ENCODE measurements at places on chromosomes 11 and 22.

DNA sequence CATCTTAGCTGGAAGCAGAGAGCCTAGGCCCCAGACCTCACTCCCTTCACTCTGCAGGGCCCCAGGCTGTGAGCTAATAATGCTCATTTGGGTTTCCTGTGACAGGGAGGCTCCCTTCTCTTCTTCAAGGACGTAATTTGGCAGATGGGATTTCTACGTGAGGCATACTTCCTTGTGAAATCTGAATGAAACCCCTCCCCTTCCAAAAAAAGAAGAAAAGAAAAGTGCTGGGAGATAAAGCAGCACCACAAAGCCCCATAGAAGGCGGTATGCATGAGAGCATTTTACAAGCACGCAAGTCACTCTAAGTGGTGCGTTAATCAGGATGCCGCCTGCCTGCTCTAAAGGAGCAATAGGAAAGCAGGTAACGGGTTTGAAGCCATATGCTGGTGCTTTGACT, 5.7 kb downstream of the P2RX3 start:
- DNase-seq: no peak

DNA sequence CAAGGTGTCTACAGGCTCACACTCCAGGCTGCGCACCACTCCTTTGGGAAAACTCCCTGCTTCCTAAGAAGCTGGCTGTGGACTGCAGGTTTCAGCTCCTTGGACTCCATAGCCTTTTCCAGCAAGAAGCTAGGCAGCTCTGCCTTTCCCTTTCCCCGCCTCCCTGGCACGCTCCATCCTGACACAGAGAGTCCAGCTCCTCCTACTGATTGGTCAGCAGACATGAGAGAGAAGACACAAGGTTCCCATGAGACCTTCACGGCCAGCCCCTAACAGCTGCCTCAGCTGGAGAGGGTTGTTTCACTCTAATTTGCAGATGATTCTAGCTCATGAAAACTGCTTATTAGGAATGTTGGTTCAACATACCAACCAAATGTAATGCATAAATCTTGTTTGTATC, 27.6 kb downstream of the TENM4 start:
- DNase-seq: no peak

DNA sequence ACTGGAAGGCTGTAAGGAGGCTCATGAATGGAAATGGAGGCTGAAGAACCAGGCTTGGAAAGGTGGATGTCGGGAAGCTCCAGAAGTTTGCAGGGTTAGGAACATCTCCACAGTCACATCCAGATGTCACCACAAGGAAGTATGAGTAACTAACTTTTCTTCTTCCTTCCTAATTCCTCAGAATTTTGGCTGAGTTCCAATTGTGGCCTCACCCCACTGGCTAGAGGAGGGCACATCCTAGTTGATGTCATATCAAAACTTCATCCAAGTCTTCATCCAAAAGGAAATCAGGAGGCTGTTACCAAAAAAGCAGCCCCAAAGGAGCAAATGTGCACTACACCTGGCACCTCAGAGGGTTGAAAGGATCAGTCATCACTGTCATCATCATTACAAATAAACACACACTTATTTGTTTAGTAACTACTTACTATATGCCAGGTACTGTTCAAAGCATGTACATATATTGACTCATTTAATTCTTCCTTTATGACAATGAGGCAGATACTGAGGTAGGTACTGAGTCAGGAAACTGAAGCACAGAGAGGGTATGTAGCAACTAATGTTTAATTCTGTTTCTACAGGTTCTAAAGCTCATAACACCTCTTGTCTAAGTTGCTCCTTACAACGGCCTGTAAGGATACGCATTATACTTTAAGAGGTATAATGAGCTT, 7.3 kb upstream of the PTPN5 start:
- no peak for DNase-seq

DNA sequence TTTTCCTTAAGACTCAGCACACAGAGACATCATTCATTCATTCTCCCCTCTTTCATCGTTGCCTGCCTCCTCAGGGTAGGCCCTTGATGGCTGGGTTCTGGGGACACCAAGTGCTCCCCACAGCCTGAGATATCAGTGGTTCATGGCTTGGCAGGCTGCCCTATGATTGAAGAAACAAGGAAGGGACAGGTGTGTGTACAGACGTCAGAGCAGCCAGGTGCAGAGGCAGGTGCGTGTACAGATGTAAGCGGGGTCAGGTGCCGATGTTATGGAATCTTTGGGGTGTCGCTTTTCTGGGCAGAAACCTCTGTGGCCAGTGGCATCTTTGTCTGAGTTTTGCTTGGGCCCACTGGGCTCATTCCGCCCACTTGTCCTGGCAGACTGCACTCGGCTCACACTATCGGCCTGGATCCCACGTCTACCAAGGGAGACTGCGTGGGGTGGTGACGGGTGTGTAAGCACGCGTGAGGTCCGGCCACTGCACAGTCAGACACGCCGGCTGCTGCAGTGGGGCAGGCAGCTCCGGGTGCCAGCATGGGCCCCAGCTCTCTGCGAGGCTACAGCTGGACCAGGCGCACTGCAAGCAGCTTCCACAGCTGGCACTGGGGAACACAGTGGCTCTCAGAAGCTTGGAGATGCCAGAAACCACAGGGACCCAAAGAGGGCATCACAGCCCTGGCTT, 20.9 kb upstream of the KIAA0930 start:
- no peak for DNase-seq

DNA sequence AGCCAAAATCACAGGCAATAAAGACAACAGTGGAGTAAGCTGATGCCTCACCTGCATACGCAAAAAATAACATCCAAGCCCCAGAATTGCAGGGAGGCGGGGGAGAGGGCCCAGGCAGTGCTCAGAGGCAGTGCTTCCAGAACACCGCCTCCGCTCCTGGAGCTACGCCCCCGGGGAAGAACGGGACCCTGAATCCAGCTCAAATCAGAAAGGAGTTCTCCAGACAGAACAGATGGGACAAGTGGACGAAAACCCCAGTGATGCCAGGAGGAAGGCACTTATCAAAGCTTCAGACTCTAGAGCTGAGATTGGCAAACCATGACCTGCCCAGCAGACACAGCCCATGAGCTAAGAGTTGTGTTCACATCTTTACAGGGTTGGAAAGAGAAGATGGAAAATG, 683.9 kb downstream of the TBC1D22A start:
- DNase-seq: no peak

DNA sequence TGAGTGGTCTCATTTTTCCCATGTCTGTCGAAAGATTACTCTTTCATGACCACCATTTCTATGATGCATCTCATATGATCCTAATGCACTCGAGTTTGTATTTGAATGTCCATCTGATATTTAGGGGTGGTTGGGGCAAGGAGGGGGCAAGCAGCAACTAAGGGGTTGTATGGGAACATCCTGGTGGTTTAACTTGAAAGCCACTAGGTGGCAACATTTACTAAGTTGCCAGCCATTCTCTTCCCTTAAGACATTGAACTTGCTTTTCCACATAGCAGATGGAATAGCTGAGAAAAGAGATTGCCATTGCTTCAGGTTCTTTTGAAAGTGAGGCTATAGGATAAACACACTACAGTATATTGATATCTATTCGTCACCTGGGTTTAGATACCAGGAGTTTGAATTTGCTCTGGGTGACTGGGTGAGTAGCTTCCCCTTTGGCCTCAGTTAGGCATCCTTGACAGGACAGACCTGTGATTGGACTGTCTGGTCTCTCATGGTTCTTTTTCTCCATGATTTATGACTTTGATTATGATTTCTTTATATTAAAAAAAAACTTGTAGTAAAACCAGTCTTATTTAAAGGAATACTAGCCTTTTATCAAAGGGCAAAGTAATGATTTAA, 32.4 kb downstream of the NF2 start:
- peak; percentile 85 for DNase-seq

- DNase-seq: no peak
Measured at GRCh38 chr11:116910378-116910777, 73.0 kb upstream of the APOA1 start.

DNA sequence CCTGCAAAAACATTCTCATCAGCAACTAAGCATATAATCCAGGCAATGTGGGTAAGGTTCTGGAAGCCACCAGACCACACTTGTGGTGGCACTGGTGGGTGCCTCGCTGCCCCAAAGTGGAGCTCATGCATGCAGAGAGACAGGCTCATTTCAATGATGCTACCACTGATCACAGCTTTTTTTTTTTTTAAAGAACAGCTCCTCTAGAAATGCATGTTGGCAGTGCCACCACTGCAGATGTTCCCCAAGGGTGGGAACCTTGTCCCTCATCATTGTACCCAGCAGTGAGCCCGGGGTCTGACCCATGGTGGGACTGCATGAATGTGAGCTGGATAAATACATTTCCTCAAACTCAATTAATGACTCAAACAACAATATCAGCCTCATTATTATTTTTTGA, 31.1 kb upstream of the SERPIND1 start:
- no peak for DNase-seq

DNA sequence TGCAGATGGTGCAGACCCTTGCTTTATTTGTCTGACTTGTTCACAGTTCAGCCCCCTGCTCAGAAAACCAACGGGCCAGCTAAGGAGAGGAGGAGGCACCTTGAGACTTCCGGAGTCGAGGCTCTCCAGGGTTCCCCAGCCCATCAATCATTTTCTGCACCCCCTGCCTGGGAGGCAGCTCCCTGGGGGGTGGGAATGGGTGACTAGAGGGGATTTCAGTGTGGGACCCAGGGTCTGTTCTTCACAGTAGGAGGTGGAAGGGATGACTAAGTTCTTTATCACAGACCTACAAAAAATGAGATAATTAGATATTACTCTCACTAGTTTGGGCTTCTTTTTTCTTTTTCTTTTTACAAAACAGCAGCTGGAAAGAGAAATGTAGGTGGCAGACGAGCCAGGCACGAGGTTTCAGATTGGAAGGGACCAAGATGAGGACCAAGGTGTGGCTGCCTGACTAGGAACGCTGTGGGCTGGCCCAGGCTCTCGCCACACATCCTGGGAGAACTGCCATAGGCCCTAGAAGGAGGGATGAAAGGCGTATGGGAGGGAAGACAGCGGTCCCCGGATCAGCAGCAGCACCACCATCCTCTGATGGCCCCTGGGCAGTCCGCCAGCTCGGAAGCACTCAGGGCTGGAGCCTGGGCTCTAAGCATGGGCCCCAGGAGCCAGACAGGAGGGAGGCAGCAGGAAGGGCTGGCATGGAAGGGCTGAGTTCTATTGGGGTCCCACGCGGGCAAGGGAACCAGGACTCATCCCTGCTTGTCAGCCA, 14.2 kb downstream of the TXN2 start:
- DNase-seq: no peak

DNA sequence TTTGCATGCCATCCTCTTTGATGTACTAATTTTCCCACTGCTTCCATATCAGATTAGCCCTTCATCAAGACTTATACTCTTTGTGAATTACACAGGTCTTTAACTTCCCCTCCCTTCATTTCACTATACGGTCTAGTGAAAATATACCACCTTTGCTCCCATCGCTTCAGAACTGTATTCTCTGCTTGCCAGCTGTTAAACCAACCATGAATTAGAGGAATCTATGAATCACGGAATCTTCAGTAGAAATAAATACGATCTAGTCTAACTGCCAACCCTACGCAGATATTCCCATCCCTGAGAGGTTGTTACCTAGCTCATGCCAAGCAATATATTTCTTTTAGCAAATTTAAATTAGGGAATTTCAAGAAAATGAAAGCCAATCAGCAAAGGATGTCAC, 177.8 kb upstream of the MPPED2 start:
- DNase-seq: no peak

- DNase-seq: no peak
Measured at GRCh38 chr11:121552644-121553043, 99.9 kb upstream of the SORL1-AS1 start.

GRCh38 chr22:27507111-27507611, 294.4 kb downstream of the MN1 start:
- DNase-seq: no peak

- DNase-seq: no peak
Measured at GRCh38 chr11:88418508-88418907, 81.0 kb upstream of the CTSC start.

DNA sequence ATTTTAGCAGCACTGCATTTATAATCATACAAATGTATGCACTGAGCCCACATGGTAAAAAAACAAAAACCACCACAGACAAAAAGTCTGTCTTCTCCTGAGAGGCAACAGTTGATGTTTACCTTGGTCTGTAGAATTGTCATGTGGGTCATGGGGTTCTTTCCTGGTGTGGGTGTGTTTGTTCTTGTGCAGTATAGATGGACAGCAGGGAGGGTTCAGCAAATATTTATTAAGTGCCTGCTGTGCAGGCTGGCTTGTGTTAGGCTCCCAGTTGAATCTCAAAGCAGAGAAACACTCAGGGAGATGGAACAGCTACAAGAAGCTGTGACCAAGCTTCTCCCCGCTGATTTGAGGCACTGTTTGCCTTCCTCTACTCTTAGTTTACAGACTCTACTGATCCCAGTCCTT, 82.2 kb downstream of the PISD start:
- DNase-seq: no peak

DNA sequence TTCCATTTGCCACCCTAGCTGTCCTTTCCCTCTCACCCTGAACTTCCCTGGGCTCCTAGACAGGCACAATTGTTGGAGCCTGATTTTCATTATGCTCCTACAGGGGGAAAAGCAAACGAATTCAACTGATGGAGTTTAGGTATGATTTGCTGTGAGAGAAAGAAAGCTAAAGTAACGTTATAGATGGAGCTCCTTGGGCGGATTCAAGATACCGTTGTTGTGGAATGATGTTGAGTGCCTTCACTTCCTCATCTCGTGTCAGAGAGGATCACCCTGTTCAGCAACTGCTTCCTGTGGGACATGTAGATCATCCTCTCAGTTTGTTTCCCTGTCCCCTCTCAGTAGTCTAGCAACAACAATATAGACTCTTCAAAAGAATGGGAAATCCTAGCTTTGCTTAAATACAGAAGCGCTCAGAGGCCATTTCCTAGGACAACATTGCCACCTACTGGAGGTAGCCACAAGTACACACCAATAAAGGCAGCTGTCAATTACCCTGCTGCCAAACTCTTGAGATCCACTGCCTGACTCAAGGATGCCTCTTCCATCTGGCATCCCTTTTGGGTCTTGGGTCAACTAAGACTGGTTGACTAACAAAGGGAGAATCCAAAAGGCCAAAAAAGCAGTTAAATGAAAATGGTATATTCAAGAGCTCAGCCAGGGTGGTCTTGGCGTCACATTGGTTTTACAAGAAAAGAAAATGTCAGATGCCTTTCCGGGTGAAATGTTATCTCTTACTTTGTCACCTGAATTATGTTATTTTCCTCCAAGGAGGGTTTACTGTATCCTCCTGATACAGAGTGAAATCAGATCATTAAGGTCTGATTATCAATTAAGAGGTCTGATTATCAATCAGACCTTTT, 13.5 kb upstream of the DTX4 start:
- DNase-seq: peak; percentile 86

- no peak for DNase-seq
Measured at GRCh38 chr11:66782726-66783125, 53.7 kb upstream of the SPTBN2 start.

GRCh38 chr11:63907808-63908530, 9.0 kb downstream of the RCOR2 start:
- DNase-seq: no peak
